Stimulated activated CD4-positive, alpha-beta T cell treated with anti-CD3 and anti-CD28 coated beads, Interleukin-2, amount 100 ng/mL, for 24 hours (primary cell): ENCODE measurements at places on chromosomes 6 and 20.

GRCh38 chr6:110360676-110361075 is 2.5 kb upstream of the METTL24 start:
- no peak for DNase-seq

- DNase-seq: no peak
Measured at GRCh38 chr20:4112481-4113421, 97.4 kb upstream of the RNF24 start.

GRCh38 chr6:109441069-109441816 is 719 bp downstream of the SMPD2 start:
- peak; percentile 50 for DNase-seq

DNA sequence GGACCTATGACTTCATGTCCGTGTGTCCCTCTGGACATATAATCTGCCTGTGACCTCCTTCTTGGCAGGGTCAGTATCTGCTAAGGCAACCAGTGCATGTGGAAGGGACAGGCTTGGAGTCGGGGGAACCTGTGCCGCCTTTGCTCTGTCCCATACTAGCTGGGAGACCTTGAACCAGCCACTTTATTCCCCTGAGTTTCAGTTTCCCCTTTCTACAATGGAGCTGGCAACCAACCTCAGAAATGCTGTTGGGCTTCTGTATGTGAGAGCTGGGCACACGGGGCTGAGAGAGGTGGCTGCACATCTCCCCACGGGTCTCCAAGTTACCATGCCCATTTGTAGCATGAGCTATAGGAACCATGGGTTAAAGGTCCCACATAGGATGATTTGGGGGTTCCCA is 53.8 kb downstream of the CD40 start:
- DNase-seq: no peak

- no peak for DNase-seq
Measured at GRCh38 chr20:36126836-36127527, 27.6 kb upstream of the EPB41L1 start.

DNA sequence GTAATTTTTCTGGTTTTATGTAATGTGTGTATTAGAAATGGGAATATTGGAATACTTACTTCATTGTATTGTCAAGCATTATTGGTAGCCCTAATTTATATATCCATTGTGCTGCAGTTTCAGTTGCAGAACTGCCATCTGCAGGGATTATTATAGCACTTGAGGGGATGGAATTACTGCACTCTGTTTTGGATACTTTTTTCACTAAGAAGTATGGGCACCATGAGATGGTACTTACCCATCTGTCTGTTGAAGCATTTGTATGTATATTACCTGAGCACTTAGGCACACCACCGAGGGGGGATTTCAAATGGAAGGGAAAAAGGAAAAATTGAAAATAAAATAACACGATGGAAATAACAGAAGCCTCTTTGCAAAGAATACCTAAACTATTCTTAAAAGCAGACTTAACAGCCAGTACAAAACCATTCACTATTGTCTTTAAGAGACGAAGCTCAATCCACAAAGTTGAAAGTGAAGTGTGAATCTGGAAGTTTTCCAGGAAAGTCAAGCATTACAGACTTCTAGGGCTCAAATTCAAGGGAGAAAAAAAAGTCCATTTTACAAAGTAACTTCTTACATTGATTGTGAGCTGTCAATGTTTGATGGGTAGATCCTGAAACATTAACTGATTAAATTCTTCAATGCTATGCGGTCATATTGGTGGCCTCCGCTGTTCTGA is 318.7 kb downstream of the SOX4 start:
- no peak for DNase-seq

GRCh38 chr20:57790176-57790575 is 80.4 kb upstream of the PMEPA1 start:
- no peak for DNase-seq

DNA sequence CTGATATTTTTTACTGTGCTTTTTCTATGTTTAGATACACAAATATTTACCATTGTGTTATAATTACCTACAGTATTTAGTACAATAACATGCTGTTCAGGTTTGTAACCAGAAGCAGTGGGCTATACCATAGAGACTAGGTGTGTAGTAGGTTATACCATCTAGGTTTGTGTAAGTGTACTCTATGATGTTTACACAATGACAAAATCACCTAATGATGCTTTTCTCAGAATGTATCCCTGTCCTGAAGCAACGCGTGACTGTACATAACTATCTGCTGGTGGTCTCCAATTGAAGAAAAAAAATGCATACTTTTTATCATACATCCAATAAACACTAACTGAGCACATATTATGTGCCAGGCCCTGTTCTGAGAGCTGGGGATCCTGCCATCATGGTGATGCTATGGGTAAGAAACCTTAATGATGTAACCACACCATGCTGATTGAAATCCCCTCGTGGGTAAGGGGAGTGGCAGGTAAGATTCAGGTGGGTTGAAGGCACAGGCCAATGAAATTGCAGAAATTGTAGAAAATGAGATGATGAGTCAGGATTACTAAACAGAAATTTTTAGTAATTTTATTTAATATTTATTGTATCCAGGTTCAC is 76.8 kb downstream of the FYN start:
- DNase-seq: no peak

GRCh38 chr6:158487495-158487894 is 72.4 kb upstream of the TMEM181 start:
- no peak for DNase-seq

DNA sequence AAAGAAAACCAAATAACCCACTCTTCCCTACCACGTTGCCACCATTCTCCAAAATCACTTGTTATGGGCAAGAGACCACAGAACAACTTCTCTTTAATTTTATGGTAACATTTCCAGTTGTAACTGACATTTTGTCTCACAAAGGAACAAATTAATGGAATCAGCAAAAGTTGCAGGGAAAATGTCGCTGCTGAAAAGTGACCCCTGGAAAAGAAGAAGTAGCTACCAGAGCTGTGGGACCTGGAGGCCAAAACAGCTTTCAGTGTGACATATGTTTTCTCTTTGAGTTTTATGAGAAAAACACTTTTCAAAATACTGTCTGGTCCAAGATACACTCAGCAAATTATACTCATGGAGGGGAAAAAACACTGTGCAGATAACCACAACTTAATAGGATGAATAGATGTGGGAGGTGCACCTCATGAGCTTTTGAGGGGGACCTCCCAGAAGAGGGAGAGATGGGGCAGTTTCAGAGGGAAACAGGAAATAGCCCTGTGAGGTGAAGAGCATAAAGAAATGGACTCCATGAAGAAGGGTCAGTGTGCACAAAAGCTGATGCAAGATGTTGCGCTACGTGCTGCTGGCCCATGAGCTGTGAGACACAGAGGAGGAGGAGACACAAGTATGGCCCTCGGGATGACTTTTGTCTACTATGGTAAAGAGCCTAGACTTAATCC is 87.3 kb downstream of the DTNBP1 start:
- no peak for DNase-seq

DNA sequence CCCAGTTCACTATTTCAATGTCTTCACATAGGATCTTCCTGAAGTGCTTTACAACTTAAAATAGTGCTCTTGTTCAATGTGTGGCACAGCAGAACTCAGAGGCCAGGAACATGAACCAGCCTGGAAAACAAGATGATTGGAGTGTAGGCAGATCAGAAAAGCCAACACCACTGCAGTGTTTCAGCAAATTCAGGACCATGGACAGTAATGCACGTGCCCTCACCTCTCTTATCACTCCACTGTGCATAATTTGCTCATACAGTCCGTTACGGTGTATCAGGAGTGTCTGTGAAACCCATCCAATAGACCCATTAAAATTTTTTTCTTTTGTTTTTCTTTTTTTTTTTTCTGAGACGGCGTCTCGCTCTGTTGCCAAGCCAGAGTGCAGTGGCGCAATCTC is 27.6 kb upstream of the HACE1 start:
- no peak for DNase-seq

DNA sequence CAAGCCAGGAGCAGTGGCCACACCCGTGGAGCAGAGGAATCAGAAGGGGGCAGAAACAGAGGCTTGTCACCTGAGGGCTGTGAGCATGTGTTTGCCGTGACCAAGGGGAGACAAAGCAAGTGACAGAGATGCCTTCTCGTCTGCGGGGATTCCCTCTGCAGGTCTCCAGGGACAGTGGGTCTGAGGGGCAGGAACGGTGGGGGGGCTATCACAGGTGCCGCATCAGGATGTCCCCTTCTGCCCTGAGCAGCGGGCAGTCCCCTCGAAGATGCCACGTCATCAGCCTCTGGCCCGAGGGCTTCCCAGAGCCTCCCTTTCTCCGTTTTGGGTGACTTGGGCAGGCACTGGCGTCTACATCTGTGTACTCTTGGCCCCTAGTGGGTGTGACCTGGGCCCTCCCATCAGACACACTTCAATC is 338.7 kb downstream of the PREX1 start:
- DNase-seq: no peak

- no peak for DNase-seq
Measured at GRCh38 chr6:47144306-47144705, 102.2 kb upstream of the ADGRF1 start.

DNA sequence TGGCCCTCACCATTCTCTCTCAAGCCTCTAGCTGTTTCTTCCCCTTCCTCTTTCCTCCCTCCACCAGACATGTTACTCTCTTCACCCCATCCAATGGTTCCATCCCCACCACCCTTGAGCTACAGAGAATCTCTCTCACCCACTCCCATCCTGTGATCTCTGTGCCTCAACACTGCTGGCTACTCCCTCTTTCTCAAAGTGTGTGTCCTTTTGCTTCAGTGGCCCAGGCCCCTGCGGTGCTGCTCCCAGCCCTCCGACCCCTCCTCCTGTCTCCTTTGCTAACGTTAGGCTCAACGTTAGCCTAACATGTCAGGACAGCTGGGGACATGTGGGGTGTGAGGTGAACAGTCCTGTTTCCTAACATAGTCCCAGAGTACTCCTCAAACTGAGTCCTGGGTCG is 5.9 kb downstream of the NELFE start:
- no peak for DNase-seq

GRCh38 chr6:100987556-100987955 is 106.4 kb upstream of the ASCC3 start:
- no peak for DNase-seq

DNA sequence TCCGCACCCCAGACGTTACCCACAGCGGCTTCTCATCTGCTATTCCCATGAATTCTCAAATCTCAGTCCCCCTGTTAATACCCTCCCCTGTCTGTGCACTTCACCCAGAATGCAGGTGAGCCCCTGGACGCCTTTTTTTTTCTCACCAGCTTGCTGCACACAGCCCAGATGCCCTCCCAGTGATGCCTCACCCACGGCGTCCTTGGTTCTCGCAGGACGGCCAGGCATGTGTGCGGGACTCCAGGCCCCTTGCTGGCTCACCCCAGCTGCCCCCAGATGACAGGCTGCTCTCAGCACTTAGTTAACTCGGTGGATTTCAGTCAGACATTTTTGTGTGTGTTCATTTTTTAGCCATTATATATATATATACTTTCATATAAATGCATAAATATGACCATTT is 25.4 kb upstream of the PI16 start:
- no peak for DNase-seq

DNA sequence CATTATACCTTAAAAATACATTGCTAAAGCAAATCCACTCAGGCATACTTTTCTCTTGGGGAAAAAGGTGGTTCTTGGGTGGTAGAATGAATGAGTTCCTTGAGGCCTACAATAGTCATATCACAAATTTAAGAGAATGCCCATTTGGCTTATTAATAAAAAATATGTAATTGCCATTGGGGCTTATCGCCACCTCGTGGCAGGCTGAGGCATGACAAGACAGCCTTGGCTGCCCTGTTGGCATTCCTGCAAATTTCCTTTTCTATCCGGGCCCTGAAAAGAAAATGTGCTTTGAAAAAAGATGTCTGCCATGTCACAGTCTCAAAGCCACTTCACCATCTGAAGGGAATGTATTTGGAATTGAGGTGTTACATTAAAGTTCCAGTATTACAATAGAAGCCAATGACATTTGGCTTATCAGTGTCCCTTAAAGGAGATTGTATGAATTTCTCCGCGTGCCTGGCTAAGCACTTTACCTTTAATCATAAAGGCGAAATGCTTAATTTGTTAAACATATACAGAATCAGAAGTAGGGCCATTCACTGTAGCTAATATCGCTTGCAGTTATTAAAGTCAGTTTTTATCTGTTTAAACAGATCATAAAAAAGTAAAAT is 188.3 kb upstream of the ZFP64 start:
- peak; percentile 60 for DNase-seq

GRCh38 chr6:137970368-137970767 is 103.3 kb downstream of the TNFAIP3 start:
- no peak for DNase-seq

GRCh38 chr20:60959971-60960370 is 292.1 kb upstream of the CDH4 start:
- DNase-seq: no peak

- DNase-seq: no peak
Measured at GRCh38 chr20:53402233-53403005, 191.2 kb downstream of the ZNF217 start.

DNA sequence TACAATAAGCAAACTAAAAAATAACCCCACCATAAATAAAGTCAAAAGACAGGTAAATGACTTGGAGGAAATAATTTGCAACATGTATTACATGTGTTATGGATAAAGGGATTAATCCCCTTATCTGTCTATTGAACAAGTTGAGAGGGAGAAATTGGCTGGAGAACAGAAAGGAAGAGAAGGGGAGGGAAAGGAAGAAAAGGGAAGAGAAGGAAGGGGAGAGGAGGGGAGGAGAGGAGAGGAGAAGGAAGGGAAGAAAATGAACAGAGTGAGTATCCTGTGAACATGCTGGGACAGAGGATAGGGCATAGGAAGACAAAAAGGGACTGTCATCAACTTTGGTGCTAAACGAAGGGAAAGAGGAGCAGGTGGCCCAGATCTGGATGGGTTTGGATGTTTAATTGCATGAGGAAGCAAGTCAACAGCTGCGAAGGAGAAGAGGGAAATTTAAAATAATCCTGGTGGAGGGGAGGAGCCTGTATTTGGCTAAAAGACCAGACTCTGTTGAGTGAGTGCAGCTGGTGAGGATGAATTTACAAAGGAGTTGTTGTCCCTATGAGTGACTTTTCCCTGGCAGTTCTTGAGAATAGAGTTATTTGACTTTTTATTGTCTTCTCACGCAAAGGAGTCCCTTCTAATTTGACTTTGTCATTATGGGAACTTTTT is 14.2 kb upstream of the SHLD1 start:
- DNase-seq: no peak

GRCh38 chr6:2979819-2980464 is 8.6 kb upstream of the SERPINB6 start:
- no peak for DNase-seq
